ENCODE measurements at places on chromosomes 2 and 18.

- DNase-seq: no peak
Measured at GRCh38 chr2:69577467-69578197, 65.9 kb downstream of the AAK1 start.

DNA sequence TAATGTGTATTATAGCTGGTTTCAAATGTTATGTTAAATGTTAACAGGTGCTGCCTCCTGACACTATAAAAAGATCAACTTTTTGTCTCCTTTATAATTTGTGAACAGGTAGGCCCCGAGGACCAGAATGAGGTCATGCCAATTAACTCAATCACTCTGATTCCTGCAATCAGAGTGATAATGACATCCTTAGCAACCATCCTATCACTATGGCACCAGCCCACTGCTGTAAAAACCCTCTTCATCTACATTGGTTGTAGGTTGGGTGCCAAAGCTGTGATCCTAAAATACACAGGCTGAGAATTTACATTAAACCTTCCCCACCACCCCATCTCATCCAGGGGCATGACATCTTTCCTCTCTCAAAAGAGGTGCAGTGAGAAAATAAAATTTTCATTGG, 103.5 kb downstream of the CPO start:
- no peak for DNase-seq

GRCh38 chr2:158297606-158298005, 158.9 kb downstream of the CCDC148 start:
- no peak for DNase-seq

DNA sequence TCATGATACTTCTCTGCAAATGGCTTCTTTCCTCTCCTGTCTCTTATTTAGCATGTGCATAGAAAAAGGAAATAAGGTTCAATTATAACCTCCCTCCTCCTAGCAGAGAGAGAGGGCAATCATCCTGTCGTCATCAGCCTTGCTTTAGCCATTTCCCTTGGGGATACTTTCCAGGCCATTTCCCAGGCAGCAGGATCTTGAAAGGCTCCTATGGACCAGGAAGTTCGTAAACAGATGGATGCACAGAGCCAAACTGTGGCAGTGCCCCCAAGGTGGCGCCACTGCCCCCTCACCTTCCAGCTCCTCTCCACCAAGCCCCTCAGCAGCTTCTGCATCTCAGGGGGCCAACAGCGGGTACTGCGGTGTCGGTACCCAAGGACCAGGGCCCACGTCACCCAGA, 157.4 kb downstream of the DTNA start:
- no peak for DNase-seq

DNA sequence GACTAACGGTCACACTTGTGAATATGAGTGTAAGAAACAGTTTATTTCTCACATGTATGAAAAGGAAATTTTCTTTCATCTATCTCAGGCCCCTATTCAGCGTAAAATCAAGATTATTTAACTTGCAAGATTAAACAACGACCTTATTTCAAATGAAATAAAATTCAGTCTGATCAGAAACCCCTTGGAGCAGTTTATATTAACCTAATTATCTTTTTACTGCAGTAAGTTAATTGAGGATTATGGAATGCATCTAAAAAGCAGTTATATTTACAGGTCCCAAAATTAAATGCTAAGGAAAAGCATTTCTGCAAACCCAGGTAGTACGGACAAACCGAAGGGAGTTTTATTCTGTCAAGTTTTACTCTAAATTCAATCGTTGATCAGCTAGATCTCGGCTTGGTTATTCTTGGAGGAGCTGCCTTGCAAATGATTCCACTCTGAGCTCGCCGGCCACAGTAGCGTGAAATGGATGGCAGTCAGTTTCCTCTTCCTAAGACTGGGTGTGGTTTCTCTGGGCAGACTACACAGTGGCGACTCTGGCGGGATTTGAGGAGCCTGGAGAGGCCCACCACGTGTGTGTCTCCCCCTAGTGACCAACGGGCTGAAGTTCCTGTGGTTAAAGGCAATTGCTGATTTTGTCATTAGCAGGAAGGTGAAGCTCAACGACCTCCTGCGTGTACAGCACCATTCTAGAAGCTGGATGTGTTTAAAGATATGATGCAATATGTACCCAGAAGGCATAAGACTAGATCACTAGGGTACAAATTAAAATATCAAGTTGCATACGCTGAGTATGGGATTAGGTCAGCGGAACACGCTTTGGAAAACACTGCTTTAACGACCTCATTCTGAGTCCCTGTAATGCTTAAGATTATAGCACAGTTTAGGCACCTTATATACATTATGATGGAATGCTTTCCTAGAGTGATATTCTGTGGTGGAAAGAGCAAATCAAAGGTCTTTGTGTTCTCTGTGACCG, 36.4 kb downstream of the PRKRA start:
- DNase-seq: peak; percentile 65

DNA sequence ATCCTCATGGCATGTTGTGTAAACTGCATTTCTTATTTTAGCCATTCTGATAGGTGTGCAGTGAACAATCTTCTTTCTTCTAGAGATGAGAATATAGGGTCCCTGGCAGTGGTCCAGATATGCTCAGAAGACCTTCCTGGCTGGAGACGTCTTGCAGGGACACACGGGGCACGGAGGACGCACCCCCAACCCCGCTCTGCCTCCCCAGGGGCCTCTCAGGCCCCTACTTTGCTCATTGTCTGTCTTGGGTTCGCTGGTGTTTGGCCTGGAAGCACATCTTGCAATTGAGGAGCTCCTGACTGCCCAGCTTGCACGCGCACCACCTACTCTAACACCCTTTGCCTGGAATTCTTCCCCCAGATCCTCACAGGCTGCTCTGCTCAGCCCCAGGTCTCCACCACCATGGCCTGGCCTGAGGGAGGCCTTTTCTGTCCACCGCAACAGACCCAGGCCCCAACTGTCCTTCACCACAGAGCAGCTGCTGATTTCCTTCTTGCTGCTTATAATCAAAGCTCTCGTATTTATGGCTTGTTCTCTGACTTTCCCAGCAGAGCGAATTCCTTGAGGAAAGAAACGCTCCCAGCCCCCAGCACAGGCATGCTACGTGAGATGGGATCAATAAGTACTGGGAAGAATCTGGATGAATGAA, 295.9 kb upstream of the HDAC4 start:
- no peak for DNase-seq

- DNase-seq: no peak
Measured at GRCh38 chr2:43344868-43345373, 118.5 kb upstream of the ZFP36L2 start.

DNA sequence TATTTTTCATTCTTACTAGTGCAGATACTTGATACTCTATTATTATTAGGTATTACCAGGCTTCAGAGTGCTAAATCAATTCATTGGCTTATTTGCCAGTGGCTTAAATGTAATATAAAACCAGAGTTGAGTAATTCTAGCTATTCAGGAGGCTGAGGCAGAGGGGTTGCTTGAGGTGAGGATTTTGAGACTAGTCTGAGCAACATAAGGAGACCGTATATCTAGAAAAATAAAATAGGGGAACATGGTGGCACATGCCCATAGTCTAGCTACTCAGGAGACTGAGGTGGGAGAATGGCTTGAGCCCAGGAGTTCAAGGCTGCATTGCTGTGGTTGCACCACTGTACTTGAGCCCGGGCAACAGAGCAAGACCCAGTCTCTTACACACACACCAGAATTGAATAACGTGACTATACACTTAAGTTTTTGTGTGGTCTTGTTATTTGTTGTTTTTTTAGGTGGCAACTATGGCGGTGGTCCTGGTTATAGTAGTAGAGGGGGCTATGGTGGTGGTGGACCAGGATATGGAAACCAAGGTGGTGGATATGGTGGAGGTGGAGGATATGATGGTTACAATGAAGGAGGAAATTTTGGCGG, 4.8 kb downstream of the HNRNPA3 start:
- no peak for DNase-seq

GRCh38 chr2:215190588-215190987, 52.2 kb upstream of the ABCA12 start:
- DNase-seq: no peak

- DNase-seq: no peak
Measured at GRCh38 chr18:26621161-26622026, 73.0 kb upstream of the KCTD1 start.

DNA sequence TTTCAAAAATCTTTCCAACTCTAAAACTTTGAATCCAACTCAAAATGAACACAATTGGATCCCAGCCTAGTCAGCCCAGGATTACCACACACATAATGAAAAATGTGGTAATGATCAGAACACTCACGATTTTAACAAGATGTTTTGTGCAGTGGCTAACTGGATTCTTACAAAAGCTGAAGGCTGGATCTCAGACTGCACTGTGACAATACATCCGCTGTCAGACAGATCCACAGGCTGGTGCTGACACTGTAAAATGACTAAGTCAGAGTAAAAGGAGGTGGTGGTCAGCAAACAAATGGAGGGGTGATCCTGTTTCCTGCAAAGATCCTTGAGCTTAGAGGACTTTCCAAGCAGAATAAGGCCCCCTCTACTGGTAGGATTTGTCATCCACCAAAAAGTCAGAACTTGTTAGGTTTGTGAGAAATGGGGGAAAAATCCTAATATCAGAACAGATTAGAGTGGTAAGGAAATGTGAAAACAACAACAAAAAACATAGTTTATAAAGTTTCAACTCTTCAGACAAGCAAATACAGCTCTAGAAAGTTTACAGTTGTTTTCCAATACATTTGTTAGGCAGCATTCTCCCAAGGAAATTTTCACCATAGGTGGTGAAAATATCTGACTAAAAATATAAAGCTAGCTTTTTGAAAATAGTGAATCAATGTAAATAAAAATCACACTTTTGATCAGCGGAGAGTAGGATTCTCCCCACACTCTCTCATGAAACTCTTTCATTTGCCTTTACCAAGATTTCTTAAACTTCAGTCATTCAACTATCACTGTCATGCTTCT, 211.9 kb downstream of the AGPS start:
- DNase-seq: no peak

DNA sequence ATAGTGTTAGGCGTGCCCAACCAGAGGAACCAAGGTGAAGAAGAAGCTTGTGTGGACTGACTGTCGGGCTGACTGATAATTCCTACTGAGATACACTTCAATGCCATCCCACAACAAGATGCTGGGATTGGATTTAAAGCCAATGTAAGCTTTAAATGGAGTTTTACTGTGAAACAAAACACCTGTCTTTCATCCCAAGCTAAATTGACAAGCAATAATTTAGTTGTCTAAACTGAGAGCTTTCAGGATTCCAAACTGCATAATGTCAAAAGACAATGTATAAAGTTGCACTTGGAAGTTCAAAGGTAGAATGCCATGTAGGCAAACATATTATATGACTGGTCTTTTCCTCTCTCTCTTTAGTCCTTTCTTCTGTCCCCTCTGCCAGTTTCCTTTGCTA, 1025.3 kb upstream of the FANCL start:
- DNase-seq: no peak

GRCh38 chr2:117952228-117952627, 61.6 kb downstream of the CCDC93 start:
- DNase-seq: no peak

DNA sequence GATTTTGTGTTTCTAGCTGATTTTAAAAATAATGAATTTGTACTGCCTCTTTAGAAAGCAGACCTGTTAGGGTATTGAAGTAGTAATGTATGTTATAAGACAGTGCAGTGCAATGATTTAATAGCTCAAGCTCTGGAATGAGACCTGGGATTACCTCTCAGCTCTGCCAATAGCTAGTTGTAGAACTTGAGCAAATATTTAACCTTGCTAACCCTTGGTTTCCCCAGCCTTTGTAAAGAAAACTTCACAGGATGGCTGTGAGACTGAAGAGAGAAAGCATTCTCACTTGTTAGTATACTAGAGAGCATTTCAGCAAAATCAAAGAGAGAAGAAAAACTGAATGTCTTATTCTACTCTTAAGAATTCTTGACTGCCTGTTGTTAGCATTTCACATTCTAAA, 293.9 kb downstream of the KIAA1328 start:
- DNase-seq: no peak

DNA sequence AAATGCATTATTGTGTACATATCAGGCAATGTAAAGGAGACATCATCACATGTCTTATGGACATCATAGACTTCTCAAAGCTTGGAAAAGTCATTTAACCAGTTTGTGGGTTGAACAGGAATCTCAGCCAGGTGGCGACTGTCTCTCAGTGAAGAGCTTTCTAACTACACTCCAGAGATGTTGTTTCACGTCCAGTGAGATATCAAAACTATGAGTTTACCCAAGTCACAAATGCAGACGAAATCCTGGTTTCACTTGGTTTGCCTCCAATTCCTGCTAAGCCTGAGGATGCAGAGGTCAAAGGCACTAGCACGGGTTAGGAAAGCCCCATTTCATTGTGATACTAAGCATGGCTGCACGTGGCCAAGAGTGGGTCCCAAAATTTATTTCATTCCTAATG, 384.5 kb upstream of the MEIS1 start:
- DNase-seq: no peak

GRCh38 chr18:3060667-3061580, 48.0 kb upstream of the LPIN2 start:
- no peak for DNase-seq

DNA sequence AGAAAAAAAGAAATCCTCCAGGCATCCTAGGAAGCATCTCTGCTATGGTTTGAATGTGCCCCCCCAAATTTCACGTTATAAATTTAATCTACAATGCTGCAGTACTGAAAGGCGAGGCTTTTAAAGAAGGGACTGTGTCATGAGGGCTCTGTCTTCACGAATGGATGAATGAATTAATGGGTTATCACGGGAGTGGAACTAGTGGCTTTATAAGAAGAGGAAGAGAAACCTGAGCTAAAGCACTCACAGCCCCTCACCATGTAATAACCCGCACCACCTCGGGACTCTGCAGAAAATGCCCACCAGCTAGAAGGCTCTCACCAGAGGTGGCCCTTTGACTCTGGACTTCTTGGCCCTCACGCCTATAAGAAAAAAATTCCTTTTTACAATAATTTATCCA, 27.6 kb downstream of the RNU4ATAC start:
- no peak for DNase-seq

DNA sequence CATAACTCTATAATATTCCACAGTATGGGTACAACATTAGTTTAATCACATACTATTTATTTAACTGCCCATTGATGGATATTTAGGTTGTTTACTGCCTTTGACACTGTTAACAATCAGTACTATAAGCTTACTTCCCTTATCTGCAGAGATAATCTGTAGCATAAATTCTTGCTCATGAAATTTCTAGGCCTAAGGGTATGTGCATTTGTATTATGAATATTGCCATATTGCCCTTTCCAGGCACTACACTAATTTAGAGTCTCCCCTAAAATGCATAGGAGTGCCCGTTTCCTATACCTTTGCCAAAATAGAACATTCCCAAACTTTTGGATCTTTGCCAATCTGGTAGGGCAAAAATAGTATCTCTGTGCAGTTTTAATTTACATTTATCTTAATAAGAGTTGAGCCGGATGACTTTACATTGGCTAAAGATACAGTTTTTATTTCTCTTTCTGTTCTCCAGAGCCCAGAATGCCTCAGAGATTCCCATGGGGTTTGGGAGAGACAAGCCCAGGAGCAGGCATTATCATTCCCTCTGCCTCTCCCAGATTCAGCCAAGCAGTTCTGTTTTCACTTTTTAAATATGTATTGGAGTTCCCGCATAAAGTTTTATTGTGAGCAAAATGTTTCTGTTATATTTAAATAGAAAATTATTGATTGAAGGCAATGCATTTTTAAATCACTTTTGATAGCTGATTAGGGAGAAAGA, 102.8 kb downstream of the CAPN13 start:
- no peak for DNase-seq
